ENCODE measurements at places on chromosomes 11 and 22.
A peak's percentile ranks its signal among the peaks of the same experiment; 100 is the strongest.

GRCh38 chr22:40289991-40290459 is 56.3 kb upstream of the ADSL start:
- DNase-seq = peak; percentile 44

- no peak for DNase-seq
Measured at GRCh38 chr11:16873289-16873688, 134.8 kb downstream of the C11orf58 start.

DNA sequence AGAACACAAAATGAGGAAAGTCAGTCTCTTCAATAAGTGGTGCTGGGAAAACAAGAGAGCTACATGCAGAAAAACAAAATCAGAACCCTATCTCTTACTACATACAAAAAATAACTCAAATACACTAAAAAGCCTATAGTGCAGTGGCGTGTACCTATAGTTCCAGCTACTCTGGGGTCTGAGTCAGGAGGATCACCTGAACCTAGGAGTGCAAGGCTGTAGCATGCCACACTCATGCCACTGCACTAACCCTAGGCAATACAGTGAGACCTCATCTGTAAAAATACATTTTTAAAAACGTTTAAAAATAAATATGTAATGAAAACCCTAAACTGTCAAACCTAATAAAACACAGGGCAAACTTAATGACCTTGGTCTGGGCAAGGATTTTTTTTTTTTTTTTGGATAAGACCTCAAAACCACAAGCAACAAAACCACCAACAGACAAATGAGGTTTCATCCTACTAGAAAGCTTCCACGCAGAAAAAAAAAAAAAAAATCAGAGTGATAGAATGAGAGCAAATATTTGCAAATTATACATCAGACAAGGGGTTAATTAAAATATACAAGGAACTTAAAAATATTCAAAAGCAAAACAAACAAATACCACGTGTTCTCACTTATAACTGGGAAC is 35.2 kb downstream of the XKR3 start:
- DNase-seq = no peak

DNA sequence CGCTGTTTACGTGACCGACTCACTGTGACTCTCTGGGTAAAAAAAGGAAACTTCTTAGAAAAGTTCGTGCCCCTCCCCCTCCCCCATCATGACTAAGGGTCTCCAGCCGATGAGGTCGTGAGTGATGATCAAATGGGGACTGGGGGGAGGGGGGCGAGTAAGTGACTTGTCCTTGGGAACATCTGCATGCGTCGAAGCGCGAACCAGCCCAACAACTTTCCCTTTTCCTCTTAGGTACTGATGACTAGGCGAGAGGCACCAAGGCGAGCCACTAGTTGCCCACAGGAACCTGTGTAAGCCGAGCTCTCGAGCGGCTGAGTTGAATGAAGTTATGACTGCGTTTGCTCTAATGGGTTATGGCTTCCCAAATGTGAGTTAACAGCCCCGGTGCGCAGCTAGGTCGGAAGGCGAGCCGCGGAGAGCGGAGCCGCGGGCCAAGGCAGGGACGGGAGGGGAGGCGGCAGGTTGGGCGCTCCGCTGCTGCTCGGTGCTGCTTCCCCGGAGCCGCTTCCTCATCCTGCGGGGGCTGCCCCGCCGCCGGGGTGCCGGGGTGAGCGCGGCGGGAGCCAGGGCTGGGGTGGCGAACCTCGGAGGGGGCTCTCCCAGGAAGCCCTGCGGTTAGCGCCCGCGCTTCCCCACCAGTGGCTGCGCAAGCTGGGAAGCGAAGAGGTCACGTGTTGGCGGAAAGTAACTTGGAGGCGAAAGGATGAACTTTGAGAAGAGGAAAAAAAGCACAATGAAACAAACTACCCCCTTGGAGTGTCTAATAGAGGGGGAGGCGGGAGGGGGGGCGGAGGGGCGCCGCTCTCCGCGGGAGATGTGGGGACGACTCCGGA is 22.1 kb upstream of the BDNF start:
- no peak for DNase-seq

DNA sequence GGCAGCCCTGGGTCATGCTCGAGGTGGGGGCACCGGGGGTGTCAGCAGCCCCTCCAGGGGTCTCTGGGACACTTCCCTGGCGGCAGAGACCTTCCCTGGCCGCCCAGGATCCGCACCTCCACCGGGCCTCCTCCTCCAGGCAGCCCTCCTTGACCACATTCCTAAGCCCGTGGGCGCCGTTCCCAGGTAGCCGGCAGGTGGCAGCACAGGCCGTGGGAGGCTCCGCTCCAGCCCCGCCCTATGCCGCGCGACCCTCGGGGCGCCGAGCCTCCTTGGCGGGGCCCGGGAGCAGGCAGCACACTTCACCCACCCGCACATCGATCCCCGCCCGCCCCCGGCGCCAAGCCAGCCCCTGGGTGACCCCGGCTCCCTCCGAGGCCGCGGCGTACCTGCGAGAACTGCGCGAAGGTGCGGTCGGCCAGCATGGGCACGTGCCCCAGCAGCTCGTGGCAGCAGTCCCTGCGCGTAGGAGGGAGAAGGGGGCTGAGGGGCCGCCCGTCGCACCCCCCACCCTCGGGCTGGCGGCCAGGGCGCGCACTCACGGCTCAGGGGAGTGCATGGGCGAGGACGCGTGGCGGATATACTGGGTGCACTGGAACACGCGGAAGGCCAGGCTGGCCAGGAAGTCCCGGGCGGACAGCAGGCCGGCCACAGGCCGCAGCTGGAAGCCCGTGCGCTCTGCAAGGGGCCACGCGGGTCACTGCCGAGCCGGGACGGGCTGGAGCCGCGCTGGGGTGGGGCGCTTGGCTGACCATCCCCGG is 5.3 kb upstream of the INS start:
- peak; percentile 20 for DNase-seq

GRCh38 chr11:44310463-44311272 is 729 bp upstream of the ALX4 start:
- DNase-seq = no peak

GRCh38 chr11:119782739-119783072 is 53.7 kb upstream of the NECTIN1 start:
- DNase-seq = no peak

DNA sequence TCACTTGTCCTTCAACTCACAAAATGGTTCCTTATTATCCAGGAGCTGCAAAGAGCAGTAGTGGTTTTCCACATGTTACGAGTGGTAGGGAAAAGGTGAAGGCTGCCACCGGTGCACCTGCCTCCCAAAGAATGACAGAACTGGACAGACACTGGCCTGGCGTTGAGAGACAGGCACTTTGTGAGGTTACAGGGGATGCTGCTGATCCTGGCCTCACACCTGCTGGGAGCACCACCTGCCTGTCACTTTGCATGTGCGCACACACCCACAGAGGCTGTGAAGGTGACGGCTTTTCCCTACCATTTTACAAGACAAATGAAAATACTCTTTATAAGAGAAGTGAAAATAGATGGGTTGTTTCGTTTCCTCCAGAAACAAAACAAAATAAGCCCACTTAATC is 175.3 kb upstream of the B3GAT1 start:
- no peak for DNase-seq

GRCh38 chr11:122198291-122198983 is 82.4 kb upstream of the BLID start:
- DNase-seq = no peak

DNA sequence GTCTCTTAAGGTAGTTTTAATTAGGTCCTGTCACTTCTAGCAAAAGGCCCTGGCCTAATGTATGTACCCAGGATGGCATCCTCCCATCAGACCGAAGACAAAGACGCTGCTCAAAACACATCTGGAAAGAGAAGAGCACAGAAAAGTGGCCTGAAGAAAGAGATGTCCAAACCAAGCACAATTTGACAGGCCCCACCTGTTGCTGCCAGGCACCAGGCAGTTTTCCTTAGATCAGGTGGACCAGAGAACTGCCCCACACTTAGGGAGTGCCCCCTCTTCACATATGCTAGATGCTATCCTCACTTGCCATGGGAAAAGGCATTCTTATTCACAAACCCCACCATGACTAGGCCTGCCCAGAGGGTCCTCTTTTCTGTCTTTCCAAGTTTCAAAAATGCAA is 3.3 kb upstream of the HMGXB4 start:
- no peak for DNase-seq

DNA sequence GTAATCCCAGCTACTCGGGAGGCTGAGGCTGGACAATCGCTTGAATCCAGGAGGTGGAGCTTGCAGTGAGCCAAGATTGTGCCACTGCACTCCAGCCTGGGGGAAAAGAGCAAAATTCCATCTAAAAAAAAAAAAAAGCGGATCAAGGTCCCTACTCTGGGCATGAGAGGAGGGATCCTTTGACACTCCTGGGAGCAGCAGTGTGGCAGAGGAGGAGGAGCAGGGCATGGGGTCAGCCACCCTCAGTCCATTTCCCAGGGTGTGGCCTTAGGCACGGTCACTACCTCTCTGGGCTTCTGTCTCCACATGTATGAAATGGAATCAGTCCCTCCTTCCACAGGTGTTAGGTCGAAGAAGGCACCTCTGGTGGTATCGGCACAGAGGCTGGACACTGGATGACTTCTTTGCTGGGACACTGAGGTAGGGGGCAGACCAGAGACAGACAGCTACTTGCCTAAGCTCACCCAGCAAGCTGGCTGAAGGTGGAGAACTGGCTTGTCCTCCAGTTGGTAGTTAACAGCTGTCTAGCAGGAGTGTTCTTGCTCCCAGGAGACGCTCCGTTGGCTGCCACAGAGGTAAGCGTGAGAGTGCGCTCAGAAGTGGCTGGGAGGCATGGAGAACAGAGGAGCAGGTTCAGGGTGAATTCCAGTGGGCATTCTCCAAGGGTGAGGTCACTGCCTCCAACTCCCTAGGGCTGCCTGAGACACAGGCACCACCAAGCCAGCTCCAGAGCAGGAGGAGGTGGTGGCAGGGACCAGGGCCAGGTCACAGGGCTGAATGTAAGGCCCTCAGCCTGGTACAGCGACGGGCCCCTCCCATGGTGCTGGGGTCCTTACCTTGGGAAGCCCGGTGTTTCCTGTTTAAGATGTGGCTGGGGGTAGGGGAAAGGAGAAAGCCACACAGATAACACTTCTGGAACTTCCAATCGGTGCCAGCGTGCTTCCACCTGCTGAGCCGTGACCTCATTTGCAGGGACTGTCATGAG is 19.5 kb downstream of the TXN2 start:
- no peak for DNase-seq

DNA sequence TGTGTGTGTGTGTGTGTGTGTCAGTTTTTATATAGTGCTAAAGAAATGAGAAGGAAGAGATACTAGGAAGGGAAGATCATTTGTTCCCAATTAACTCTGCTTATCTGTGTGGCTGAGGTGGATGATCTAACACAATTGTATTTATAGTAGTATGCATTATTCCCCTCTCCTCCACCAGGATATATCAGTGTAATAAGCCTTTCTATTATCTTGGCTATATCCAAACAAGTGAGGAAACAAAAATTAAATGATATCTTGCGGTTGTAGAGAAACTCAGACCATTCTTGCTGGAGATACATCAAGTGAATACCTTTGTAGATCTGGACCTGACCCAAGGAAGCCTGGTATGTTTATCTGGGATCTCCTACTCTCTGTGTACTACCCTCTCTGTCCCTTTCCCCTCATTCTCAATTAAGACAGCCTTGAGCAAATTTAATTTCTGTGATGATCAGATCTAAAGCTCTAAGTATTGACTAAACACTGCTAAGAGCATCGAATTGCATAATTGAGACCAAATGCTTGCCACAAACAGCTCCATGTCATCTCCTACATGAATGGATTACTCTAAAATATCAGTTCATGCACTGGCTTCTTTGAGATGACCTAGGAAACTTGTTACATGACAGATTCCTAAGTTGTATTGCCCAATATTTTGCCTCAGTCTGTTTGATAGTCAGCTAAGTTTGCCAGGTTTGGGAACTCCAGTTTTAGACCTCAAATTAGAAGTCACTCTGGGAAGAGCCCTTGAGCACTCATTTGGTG is 185.3 kb upstream of the CTSC start:
- DNase-seq = no peak

DNA sequence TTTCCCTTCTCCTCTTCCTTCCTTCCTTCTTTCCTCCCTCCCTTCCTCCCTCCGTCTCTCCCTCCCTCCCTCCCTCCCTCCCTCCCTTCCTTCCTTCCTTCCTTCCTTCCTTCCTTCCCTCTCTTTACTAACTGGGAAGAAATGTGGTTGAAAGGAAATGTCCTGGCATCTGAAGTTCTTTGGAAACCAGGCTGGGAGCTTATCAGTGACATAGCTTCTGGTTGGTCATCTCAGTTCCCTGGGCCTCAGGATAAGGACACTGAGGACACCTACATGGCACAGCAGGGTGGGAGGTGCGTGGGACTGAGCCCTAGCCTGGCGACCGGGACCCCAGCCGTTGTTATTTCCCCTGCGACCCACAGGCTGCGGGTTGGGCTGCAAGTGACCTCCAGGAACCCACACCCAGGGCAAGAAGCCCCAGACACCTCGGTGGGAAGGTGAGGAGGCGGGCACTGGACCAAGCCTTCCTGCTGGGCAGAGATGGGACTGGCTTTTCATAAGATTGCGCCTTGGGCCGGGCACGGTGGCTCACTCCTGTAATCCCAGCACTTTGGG is 1486.5 kb downstream of the TBC1D22A start:
- no peak for DNase-seq

- no peak for DNase-seq
Measured at GRCh38 chr11:93608364-93608763, 53.1 kb upstream of the CEP295 start.

DNA sequence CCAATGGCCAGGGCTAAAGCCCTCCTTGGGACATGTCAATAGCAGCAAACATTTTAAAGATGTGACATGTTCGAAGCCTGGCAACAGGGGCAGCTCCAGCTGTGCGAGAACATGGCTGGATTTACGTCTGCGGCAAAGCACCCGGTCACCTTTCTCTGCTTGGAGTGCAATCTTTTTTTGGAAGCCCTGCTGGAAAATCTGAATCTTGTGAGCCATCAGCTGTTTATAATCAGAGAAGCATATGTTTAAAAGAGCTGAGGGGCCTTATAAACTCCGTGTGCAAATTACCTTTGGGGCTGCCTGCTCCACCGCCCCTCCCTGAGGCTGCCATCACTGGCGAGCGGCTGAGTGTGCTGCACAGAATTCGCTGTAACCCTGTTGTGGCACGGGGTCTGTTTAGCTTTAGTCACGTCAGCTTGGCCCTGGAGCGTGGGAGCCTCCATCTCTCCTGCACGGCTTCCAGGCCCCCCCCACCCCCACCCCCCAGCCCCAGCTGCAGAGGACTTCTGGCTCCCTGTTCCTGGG is 9.0 kb upstream of the KCNQ1OT1 start:
- no peak for DNase-seq

- DNase-seq = no peak
Measured at GRCh38 chr22:47337161-47337621, 574.7 kb downstream of the TBC1D22A start.
